ENCODE measurements at places on chromosomes 2 and 18. TPM values are rescaled to one million over a fixed set of nuclear protein-coding genes. Genes with fewer than 3 reads are reported as not detected.

The RAB27B gene
- not detected for total RNA-seq

GRCh38 chr2:219707496-219708285, 80.3 kb downstream of the SLC4A3 start:
- DNase-seq = no peak

- DNase-seq = no peak
Observed at GRCh38 chr2:33265584-33266338, 210.7 kb upstream of the RASGRP3 start.

- no peak for DNase-seq
Observed at GRCh38 chr18:498931-499775, 1.3 kb downstream of the COLEC12 start.

The GCG gene
- not detected for total RNA-seq

The CHN1 gene
- not detected for total RNA-seq

The CCL20 gene
- not detected for total RNA-seq

The HTR2B gene
- not detected for total RNA-seq

The SLC11A1 gene
- total RNA-seq = 0.78 TPM

DNA sequence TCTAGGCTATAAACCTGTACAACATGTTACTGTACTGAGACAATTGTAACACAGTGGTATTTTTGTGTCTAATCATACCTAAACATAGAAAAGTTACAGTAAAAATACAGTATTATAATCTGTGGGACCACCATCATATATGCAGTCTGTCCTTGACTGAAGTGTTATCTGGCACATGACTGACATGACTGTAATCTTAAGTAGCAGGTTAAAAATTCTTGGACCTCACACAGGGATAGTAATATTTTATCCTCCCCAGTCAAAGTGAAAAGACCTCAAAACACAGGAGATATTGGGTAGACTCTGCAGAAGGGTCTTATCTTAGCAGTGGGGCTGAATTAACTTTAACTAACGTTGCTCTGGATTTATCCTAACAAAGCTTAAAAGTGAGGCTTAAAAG, 4.9 kb upstream of the SCN9A start:
- no peak for DNase-seq

The HRH4 gene
- total RNA-seq = not detected

The MAPK4 gene
- total RNA-seq = not detected

The TMEM37 gene
- not detected for total RNA-seq

DNA sequence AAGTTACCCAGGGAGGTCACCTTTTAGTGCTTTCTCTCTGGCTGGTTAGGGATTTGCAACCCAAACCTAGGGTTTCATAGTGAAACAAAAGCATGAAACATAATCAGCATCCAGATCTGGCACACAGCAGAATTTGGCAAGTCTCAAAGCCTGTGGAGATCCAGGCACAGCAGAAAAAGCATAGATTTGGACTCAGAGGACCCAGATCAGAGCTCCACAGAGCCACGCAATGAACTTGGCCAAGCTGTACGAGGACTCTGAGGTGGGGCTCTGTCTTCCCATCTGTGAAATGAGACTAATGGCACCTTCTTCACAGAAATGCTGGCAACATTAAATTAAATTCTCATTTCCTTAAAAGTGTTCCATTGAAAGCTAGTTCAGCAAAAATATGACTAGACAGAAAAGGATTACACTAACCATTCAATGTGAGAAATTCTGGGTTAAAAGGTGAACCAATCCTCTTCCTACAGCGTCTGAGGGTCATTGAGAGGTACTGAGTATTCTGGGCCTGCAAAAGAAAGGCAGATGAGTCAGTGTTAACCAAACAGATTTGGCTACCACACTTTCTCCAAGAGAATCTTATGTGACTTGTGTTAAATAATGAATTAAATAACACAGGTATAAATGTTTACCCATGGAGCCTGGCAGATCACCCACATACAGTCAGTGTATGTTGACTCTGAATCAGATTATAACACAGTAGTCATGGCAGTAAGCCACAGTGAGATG, 266.3 kb downstream of the MREG start:
- DNase-seq = no peak

The RAB6C gene
- total RNA-seq = not detected

DNA sequence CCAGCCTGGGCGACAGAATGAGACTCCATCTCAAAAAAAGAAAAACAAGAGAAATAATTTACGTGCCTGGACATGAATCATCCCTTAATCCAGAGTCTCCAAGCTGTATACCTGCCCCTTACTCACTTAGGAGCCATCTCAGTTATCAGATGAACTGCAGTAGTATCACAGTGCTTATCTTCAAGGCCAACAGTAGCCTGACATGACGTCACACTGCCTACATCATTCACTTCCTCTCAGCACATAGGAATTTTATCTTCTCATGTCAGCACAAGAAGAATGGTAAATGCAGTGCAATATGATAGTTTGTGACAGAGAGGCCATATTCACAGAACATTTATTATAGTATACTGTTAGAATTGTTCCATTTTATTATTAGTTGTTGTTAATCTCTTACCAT, 216.6 kb downstream of the SS18 start:
- DNase-seq = no peak

The TBR1 gene
- total RNA-seq = not detected

The R3HDM1 gene
- total RNA-seq = 111 TPM

- peak; percentile 10 for DNase-seq
Observed at GRCh38 chr2:31386648-31387047, 27.9 kb downstream of the XDH start.

GRCh38 chr2:62998949-62999348, 51.7 kb upstream of the OTX1 start:
- DNase-seq = no peak

- DNase-seq = no peak
Observed at GRCh38 chr2:172813314-172813888, 77.8 kb downstream of the RAPGEF4 start.

The KCNG2 gene
- not detected for total RNA-seq

The TP53I3 gene
- total RNA-seq = 0.82 TPM

DNA sequence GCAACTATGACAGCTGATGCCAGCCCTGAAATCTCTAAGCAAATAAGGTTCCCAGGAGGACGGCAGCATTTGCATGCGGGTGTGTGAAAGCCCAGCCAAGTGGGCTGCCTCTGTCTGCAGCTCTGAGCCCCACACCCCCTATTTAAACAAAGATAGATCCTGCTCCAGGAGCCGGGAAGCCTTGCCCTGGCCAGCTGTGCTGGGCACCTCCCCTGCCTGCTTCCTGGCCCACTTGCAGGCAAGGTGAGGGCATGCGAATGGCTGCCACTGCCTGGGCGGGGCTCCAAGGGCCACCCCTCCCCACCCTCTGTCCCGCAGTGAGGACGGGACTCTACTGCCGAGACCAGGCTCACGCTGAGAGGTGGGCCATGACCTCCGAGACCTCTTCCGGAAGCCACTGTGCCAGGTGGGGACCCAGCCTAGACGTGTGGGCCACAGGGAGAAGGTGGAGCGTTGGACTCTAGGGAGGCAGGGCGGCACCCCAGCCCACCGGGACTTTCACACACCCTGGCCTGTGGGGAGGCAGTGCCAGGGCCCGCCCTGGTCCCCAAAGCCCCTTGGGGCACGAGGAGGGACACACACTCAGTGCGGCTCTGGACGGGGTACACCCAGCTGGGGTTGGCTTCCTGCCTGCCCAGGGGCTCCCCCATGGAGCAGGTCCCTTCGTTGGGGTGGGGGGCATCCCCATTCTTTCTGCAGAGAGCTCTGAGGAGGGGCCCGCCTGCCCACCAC, at the start of gene ANO7:
ANO7 (plus strand) TSS at position 317 of the 732 bp plus-strand sequence. CDS start 1,387 bp downstream, outside the sequence.
- DNase-seq = peak; percentile 23

GRCh38 chr2:178829299-178829960, 22.2 kb upstream of the TTN start:
- DNase-seq = no peak

- no peak for DNase-seq
Observed at GRCh38 chr2:232389327-232389726, 10.8 kb downstream of the ALPP start.

The STK16 gene
- 42.8 TPM for total RNA-seq

- no peak for DNase-seq
Observed at GRCh38 chr2:65781756-65782155, 349.4 kb upstream of the SPRED2 start.

The SERPINB3 gene
- total RNA-seq = not detected

The CDK15 gene
- not detected for total RNA-seq

The ENOSF1 gene
- 47.0 TPM for total RNA-seq

- no peak for DNase-seq
Observed at GRCh38 chr2:48380989-48381625, 148.8 kb upstream of the STON1 start.

GRCh38 chr18:44911773-44912172, 231.1 kb downstream of the SETBP1 start:
- DNase-seq = no peak

GRCh38 chr2:157190151-157190550, 67.4 kb upstream of the GALNT5 start:
- no peak for DNase-seq

- no peak for DNase-seq
Observed at GRCh38 chr2:163752267-163752666, 16.5 kb upstream of the FIGN start.

DNA sequence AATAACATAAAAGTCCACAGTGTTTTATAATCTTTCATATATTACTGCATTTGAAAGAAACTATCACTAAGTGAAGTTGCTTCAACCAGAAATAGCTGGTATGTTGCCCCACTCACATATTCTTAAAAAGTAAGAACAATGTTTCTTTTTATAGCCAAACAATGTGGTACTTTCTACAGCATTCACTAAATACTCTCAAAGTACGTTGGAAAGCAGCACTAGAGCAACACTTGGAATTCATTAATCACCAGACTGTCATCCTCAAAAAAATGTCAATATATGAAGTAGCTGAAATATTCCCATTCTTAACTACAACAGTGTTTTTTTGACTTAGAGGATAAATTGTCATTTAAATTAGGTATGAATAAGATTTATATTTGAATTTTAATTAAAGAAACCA, 32.8 kb downstream of the COBLL1 start:
- DNase-seq = no peak

The ERICH2 gene
- total RNA-seq = not detected

- no peak for DNase-seq
Observed at GRCh38 chr2:128145651-128146050, 54.7 kb downstream of the UGGT1 start.

DNA sequence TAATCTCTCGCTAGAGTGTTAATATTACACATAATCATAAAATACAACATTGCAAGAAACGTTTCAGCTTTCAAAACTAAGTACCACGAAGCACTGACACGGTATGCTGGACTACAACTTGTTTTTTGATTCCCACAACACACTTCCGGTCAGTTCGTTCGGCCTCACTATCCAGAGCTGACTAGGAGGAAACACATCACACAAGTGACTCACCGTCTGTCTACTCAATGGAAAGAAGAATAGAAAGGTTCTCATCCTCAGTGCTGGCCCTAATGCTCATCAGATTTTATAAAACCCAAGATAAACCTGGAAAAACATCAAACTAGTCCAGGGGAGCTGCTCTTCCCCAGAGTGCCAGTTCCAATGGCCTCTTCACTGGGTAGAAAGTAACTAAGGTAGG, 42.9 kb downstream of the ZNF385B start:
- no peak for DNase-seq

The SEC11C gene
- 64.9 TPM for total RNA-seq

The ITGA6 gene
- 0.24 TPM for total RNA-seq

The CIB4 gene
- not detected for total RNA-seq

The MEP1B gene
- not detected for total RNA-seq

DNA sequence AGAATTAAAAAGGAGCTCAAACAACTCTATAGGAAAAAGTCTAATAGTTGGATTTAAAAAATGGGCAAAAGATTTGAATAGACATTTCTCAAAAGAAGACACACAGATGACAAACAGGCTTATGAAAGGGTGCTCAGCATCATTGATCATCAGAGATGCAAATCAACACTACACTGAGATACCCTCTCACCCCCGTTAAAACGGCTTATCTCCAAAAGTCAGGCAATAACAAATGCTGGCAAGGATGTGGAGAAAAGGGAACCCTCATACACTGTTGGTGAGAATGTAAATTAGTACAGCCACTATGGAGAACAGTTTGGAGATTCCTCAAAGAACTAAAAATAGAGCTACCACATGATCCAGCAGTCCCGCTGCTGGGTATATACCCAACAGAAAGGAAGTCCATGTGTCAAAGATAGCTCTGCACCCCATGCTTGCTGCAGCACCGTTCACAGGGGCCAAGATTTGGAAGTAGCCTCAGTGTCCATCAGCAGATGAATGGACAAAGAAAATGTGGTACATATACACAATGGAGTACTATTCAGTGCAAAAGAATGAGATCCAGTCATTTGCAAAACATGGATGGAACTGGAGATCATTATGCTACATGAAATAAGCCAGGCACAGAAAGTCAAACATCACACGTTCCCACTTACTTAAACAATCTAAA, 46.7 kb upstream of the B3GNT7 start:
- no peak for DNase-seq

GRCh38 chr2:199430214-199430613, 27.5 kb downstream of the SATB2 start:
- no peak for DNase-seq

DNA sequence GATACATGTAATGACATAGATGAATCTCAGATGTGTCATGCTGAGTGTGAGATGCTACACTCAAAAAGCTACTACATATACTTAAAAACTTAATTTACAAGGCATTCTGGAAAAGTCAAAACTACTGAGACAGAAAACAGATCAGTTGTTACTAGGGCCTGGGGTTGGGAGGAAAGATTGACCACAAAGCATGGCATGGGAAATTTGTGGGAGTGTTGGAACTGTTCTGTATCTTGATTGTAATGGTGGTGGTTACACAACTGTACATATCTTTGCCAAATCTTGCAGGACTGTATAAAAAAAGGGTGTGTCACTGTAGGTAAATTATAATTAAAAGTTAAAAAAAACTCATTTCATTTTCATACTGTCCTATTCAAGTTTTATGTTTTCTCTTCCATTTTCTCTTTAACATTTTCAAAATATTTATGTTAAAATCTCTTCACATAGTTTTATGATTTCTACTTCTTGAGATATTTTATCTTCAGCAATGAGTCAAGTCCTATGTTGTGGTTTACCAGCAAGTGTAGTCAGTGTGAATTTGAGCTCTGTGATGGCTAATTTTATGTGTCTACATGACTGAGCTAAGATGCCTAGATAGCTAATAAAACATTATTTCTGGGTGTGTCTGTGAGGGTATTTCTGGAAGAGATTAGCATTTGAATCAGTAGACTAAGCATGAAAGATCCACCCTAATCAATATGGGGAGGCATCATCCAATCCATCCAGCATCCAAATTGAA, 58.6 kb upstream of the VRK2 start:
- DNase-seq = no peak

- DNase-seq = no peak
Observed at GRCh38 chr2:19747310-19748072, 154.3 kb downstream of the TTC32 start.

Measured in OCI-LY7 (cell line).